ENCODE measurements at places on chromosomes 5 and 9.

DNA sequence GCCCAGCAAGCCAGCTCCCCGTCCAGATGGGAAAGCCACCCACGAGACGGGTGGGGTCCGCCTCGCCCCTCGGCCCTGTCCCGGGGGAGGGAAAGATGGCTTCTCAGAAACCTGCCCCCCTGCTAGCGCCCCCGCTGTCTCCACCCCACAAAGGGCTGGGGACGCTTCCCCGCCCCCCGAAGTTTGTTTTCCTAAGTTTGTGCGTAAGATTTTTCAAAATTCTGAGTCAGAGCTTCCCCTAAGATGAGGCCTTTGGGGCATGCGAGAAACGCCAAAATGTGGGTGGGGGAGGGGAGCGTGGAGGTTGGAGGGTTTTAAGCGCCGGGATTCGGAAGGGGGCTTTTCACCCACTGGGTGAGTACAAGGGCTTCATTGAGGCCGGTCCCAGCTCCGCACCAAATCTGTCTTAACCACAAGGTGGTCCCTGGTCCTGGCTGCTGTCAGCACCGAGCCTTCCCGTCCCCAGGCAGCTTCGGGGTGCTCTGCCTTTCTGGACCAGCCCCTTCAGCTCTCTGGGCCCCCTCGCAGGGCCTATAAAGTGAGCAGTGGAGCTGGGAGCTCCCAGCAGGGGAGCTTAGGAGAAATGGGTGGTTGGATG is 32.3 kb downstream of the PRRX2 start:
- H3K4me3 ChIP-seq: no peak overlapping the region
- H3K4me1 ChIP-seq: peaks cover 9% of the 10 kb centered on the region
- H3K27me3 ChIP-seq: no peaks in the 10 kb centered on the region

GRCh38 chr9:37952731-37953130 is 48.8 kb upstream of the SLC25A51 start:
- no peak for DNase-seq
- H3K4me1 ChIP-seq: no peaks in the 10 kb centered on the region
- no peak overlapping the region for H3K4me3 ChIP-seq
- no peaks in the 10 kb centered on the region for H3K27me3 ChIP-seq
- peaks cover 38% of the 10 kb centered on the region for H3K36me3 ChIP-seq
- H3K27ac ChIP-seq: no peak overlapping the region

DNA sequence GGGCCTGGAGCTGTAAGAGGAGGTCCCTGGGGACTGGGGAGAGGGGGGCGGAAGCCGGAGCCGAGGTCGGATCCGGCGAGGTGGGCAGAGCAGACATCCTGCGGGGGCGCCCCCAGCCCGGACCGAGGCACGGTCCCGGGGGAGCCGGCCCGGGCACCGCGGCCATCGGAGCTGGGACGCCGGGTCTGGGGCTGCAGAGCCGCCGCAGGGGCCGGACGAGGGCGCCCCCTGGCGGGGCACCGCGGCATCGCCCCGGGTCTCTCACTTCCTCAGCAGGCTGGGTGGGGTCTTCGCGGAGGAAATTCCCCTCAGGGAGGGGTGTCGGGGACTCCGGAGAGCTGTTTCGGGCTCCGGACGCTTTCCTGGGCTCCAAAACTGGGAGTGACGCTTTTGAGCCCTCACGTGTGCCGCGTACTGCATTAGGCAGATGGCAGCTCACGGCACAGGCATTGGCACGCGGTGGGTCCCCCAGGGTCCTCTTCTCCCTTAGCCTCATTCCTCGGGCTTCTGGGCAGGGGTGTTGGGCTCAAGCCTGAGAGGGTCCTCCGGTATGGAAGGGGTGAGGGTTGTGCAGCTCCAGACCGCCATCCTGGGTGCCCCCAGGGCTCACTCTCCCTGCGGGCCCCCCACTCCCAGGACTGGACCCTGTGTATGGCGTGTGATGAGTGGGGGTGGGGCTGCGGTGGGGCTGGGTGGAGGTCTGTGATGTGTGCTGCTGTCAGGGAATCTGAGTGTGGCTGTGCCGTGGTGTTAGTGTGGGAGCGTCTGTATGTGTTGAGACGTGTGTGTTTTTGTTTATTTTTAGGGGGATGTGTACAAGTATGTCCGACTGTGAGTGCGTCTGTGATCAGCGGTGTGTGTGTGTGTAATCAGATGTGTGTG is 29.6 kb downstream of the LHX2 start:
- no peaks in the 10 kb centered on the region for H3K27me3 ChIP-seq
- H3K36me3 ChIP-seq: no peaks in the 10 kb centered on the region
- peak; percentile 59 for DNase-seq
- H3K4me1 ChIP-seq: no peaks in the 10 kb centered on the region
- H3K4me3 ChIP-seq: peak overlapping the region; percentile 32
- no peak overlapping the region for H3K27ac ChIP-seq

- DNase-seq: no peak
- no peak overlapping the region for H3K27ac ChIP-seq
- H3K27me3 ChIP-seq: no peaks in the 10 kb centered on the region
- H3K4me3 ChIP-seq: no peak overlapping the region
Measured at GRCh38 chr9:123686829-123687192, 243.1 kb downstream of the DENND1A start.

DNA sequence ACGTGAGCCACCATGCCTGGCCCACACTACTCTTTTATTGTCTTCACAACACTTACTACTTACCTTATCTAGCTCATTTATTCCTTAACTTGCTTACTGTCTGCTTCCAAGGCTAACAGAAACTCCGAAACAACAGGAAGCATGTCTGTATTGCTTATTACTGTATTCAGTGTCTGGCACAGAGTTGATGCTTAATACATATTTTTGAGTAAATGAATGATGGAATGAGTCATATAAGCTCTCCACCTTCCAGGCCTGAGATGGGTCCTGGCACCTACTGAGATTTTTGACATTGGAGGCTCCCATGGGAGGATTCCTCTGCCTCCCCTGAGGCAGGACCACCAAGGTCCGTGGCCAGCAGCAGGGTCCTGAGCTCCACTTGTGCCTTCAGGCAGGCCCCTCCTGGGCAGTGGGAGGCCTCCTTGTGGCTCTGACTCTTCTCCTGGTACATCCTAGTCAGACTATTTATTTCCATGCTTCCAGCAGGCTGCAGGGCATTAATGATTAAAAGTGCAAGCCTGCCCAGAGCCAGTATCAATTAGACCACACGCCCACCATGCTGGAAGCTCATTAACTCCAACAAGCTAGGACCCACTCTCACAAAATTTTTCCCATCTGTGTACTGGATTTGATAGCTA is 76.5 kb upstream of the CTNNA1 start:
- no peak for DNase-seq
- no peaks in the 10 kb centered on the region for H3K36me3 ChIP-seq
- no peak overlapping the region for H3K27ac ChIP-seq

- H3K36me3 ChIP-seq: no peaks in the 10 kb centered on the region
- H3K27me3 ChIP-seq: no peaks in the 10 kb centered on the region
- H3K4me1 ChIP-seq: no peaks in the 10 kb centered on the region
- DNase-seq: no peak
Measured at GRCh38 chr5:103667068-103667467, 104.5 kb upstream of the NUDT12 start.

GRCh38 chr9:96423985-96424336 is 5.8 kb upstream of the ZNF367 start:
- no peak for DNase-seq
- H3K27me3 ChIP-seq: no peaks in the 10 kb centered on the region
- H3K4me3 ChIP-seq: no peak overlapping the region
- peaks cover 19% of the 10 kb centered on the region for H3K4me1 ChIP-seq
- H3K27ac ChIP-seq: no peak overlapping the region
- no peaks in the 10 kb centered on the region for H3K36me3 ChIP-seq

GRCh38 chr5:2223303-2223702 is 340.6 kb upstream of the IRX4 start:
- H3K4me3 ChIP-seq: no peak overlapping the region
- H3K4me1 ChIP-seq: no peaks in the 10 kb centered on the region

- H3K4me3 ChIP-seq: no peak overlapping the region
- H3K4me1 ChIP-seq: no peaks in the 10 kb centered on the region
- no peak overlapping the region for H3K27ac ChIP-seq
- no peaks in the 10 kb centered on the region for H3K36me3 ChIP-seq
- H3K27me3 ChIP-seq: peaks cover 12% of the 10 kb centered on the region
Measured at GRCh38 chr9:97860451-97861147, 7.6 kb downstream of the FOXE1 start.

GRCh38 chr5:141713616-141714309 is 31.7 kb upstream of the ARAP3 start:
- H3K27ac ChIP-seq: no peak overlapping the region
- no peaks in the 10 kb centered on the region for H3K36me3 ChIP-seq
- H3K27me3 ChIP-seq: no peaks in the 10 kb centered on the region

- H3K4me3 ChIP-seq: no peak overlapping the region
- no peak for DNase-seq
- H3K36me3 ChIP-seq: no peaks in the 10 kb centered on the region
Measured at GRCh38 chr9:4668604-4669003, 2.3 kb upstream of the SPATA6L start.

DNA sequence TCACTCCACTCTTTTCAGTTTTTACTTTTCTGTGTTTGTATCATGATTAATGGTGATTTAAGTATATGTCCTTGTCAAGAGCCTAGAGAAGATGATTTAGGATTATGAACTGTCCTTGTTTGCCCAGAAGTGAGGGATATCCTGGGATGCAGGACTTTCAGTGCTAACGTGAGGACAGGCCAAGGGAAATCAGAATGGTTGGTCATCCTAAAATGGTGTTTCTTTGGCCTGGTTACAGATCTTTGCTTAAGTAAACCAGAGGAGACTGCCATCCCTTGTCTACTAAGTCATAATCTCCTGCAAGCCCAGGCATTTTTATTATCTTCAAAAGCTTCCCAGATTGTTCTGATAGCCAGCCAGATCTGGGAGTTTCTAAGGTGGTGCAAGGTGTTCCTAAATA is 22.3 kb upstream of the DPYSL3 start:
- no peaks in the 10 kb centered on the region for H3K4me1 ChIP-seq
- H3K4me3 ChIP-seq: no peak overlapping the region
- no peaks in the 10 kb centered on the region for H3K36me3 ChIP-seq
- DNase-seq: no peak

DNA sequence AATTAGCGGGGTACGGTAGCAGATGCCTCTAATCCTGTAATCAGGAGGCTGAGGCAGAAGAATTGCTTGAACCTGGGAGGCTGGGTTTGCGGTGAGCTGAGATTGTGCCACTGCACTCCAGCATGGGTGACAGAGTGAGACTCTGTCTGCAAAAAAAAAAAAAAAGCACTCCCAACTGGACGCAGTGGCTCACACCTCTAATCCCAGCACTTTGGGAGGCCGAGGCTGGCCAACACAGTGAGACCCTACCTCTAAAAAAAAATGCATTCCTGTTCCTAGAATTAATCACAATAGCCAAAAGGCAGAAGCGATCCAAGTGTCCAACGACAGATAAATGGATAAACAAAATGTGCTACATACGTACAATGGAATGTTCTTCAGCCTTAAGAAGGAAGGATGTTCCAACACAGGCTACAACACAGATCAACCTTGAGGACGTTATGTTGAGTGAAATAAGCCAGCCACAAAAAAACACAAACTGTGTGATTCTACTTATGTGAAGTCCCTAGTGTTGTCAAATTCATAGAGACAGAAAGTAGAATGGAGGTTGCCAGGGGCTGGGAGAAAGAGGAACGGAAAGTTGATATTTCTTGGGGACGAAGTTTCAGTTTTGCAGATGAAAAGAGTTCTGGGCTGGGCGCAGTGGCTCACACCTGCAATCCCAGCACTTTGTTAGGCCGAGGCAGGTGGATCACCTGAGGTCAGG is 13.8 kb downstream of the FAM78A start:
- DNase-seq: no peak
- H3K36me3 ChIP-seq: no peaks in the 10 kb centered on the region
- no peaks in the 10 kb centered on the region for H3K27me3 ChIP-seq
- H3K27ac ChIP-seq: no peak overlapping the region
- no peak overlapping the region for H3K4me3 ChIP-seq
- H3K4me1 ChIP-seq: no peaks in the 10 kb centered on the region

DNA sequence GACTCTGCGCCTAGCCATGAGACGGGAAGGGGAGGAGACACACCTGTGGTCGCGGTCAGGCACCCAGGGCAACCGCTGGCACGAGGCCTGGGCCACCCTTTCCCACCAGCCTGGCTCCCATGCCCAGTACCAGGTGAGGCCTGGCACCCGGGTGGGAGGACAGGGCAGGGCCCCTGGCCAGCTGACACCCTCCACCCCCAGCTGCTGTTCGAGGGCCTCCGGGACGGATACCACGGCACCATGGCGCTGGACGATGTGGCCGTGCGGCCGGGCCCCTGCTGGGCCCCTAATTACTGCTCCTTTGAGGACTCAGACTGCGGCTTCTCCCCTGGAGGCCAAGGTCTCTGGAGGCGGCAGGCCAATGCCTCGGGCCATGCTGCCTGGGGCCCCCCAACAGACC is 5.0 kb downstream of the MAMDC4 start:
- no peaks in the 10 kb centered on the region for H3K4me1 ChIP-seq
- no peak overlapping the region for H3K4me3 ChIP-seq
- peak; percentile 57 for DNase-seq
- no peak overlapping the region for H3K27ac ChIP-seq
- peaks cover 11% of the 10 kb centered on the region for H3K36me3 ChIP-seq

- no peaks in the 10 kb centered on the region for H3K27me3 ChIP-seq
- no peaks in the 10 kb centered on the region for H3K36me3 ChIP-seq
- H3K4me1 ChIP-seq: no peaks in the 10 kb centered on the region
- no peak overlapping the region for H3K4me3 ChIP-seq
- DNase-seq: no peak
Measured at GRCh38 chr9:89536145-89536574, 38.2 kb upstream of the SEMA4D start.

- H3K36me3 ChIP-seq: no peaks in the 10 kb centered on the region
- no peak overlapping the region for H3K4me3 ChIP-seq
- no peaks in the 10 kb centered on the region for H3K4me1 ChIP-seq
- no peak for DNase-seq
Measured at GRCh38 chr5:171614971-171615653, 170.5 kb upstream of the SMIM23 start.

DNA sequence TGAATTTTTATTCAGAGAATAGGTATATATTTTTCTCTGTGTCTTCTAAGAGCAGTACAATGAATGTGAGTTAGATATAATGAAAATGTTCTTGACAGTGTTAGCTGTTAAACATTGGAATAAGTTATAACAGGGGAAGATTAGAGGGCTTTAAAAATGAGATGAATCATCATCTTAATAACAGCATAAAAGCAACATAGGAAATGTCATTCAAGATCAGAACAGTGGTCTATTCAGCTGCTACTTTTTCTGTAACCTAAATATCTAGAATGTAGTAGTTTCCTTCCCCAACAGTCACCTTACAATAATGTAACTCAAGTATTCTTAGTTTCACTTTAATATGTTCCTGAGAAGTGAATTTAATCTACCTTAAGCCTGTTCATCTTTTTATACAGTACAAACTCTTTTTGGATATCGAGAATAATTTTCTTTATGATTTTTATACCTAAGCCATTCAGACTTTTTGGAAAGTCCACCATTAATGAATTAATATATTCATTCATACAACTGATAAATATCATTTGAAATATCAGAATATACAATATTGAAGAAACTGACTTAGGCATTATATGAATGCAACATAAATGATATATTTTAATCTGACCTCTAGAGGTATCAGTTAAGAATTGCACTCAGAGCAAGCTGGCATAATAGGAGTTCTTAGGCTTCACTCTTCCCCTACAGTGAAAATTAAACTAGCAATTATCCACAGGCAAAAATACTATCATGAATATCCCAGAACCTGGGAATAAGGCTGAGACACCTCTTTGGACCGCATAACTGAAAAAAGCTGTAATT is 66.1 kb upstream of the EDIL3 start:
- no peaks in the 10 kb centered on the region for H3K4me1 ChIP-seq
- no peak overlapping the region for H3K4me3 ChIP-seq
- no peaks in the 10 kb centered on the region for H3K36me3 ChIP-seq
- H3K27ac ChIP-seq: no peak overlapping the region
- DNase-seq: no peak
- H3K27me3 ChIP-seq: no peaks in the 10 kb centered on the region

- H3K27me3 ChIP-seq: no peaks in the 10 kb centered on the region
- DNase-seq: no peak
- no peak overlapping the region for H3K4me3 ChIP-seq
- H3K36me3 ChIP-seq: no peaks in the 10 kb centered on the region
- no peaks in the 10 kb centered on the region for H3K4me1 ChIP-seq
- no peak overlapping the region for H3K27ac ChIP-seq
Measured at GRCh38 chr5:72412283-72413055, 92.3 kb downstream of the PTCD2 start.

All from right lobe of liver (tissue), 6 donors.